Islet precursor cell (in vitro differentiated cells): ENCODE measurements at places on chromosomes 13 and 19.

DNA sequence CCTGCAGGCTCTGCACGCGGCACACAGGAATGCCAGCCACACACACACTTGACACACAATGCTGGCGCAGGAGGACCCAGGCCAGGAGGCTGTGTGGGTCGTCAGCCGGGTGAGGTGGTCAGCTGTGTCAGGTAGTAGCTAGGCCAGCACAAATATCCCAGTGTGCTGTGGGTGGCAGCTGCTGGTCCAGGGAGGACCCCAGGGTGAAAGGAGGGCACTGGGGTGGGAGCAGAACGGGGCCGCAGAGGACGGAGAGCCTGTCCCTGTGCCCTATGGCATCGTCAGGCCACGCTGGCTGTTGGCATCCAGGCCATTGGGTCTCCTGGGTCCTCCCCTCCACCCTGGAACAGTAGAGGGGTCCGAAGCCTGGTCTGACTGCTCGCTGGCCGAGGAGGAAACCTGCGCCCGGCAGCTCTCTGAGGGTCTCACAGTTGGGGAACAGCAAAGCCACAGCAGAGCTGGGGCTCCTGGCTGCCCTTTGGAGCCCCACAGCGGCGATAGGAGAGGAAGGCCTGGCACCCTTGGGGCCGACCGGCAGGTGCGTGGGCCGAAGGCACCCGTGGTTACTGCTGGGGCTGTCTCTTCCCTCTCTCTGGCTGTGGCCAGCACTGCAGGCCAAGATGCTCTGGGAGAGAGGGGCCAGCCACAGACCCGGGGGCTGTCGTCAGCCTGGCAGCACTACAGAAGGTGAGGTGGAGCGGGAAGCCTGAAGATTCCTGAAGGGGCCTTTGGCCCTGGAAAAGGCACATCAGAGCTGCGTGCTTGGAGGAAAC, 27.3 kb downstream of the C13orf46 start:
- no peak for DNase-seq

DNA sequence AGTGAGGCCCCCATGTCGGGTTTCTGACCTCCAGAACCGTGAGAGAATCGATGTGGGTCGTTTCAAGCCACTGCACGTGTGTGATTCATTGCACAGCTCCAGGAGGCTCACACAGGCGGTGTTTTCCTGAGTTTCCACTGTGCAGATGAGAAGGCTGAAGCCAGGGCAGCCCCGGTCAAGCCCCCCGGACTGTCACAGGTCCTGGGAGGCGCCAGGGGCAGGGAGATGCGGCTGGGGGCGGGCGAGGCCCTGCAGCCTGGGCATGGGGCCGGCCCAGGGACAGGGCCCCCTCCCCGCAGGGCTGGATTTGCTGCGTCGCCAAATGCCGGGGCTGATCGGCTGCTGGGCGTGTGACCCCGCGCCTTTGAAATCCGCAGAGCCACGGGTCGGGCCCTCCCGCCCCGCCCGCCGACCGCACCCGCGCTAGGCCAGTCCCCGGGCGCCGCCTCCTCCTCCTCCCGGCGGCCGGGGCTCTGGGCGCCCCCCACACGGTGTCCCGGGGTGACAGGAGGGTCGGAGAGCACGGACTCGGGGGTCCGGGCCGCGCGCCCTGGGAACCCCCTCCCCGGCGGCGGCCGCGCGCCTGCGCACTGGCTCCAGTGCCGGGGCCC, 9.9 kb upstream of the MKNK2 start:
- peak; percentile 88 for DNase-seq

DNA sequence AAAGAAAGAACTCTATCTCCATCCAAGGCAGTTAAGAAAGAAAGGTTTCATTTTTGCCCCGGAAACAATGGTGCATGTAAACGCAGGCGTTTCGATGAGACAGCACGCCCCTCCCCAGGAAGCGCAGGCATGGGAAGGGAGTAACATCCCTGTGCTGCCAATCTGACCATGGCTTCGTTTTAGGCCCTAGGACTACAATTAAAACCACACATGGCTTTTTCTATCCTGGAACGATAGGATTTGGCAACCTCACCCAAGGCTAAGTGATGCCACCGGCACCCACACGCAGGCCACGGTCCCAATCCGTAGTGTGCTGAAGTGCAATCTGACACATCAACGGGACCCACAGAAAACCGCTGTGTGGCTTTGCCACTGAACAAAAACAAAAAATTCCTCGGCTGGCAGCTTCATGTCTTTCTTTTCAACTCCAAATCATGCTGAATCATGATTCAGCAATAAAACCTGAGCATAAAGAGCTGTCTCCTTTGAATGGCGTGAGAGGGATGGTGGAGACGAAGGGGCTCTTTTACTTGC, 24.2 kb downstream of the RANBP3 start:
- no peak for DNase-seq

DNA sequence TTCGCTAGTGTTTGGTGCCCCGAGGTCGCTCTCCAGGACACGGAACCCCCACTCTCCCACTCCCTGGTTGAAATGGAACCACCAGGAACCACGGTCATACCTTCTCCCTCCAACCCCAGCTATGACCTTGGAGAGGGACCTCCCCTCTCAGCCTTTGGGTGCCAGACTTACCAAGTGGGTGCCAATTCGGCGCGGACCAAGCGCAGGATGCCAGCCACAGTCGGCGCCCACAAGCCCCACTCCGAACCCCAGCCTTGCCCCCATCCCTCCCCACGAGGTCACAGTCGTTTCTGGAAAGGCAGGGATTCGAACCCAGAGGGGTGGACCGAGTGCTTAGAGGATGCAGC, 910 bp downstream of the PDE4C start:
- DNase-seq: no peak

- DNase-seq: peak; percentile 54
These were observed 1.1 kb upstream of the ZNF581 start for GRCh38 chr19:55642153-55643002.

GRCh38 chr19:1455336-1456120, 5.6 kb downstream of the APC2 start:
- DNase-seq: peak; percentile 84
